Activated CD8-positive, alpha-beta memory T cell treated with anti-CD3 and anti-CD28 coated beads, Interleukin-2, amount 10 ng/mL, durations not matched to agents 7 days and 5 days (primary cell): ENCODE measurements at places on chromosomes 13 and 19. TPM values are rescaled to one million over a fixed set of nuclear protein-coding genes. Genes with fewer than 3 reads are reported as not detected.

MAST1 gene
- total RNA-seq = 0.67 TPM

DNA sequence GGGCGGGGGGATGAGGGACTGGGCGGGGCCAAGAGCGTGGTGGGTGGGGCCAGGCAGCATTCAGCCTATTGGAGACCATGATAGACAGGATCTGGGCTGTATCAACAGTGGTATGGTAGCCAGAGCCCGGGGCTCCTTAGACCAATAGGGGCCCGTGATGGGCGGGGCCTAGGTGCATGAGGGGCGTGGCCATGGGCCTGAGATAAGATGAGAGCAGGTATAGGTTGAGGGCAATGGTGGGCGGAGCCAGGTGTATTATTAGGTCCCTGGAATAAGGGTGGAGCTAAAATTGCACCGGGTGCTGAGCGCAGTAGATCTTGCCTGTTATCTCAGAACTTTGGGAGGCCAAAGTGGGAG lies 5.3 kb downstream of the ABCA7 start:
- no peak overlapping the region for H3K27ac ChIP-seq
- H3K27me3 ChIP-seq = no peaks in the 10 kb centered on the region
- peaks cover 13% of the 10 kb centered on the region for H3K4me1 ChIP-seq
- H3K36me3 ChIP-seq = peaks cover 3% of the 10 kb centered on the region
- peak; percentile 86 for DNase-seq

DNA sequence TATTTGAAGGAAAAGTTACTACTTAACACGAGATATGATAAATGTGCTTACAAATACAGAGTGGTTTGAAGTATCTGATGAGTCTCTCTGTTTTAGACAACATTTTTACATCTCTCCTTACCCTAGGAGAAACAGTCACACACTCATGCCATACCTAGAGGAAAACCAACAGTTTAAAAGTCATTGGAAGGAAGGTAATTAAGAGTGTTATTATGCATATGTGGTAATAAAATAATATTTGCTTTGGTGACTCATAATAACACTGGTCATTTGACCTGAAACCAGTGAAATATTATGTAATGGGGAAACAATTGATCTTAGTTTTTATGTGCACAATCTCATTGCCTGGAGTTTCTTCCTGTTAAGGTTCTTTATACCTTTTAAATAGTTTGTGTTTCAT lies 136.9 kb upstream of the SOX21 start:
- H3K27ac ChIP-seq = no peak overlapping the region
- H3K4me3 ChIP-seq = no peak overlapping the region
- H3K36me3 ChIP-seq = no peaks in the 10 kb centered on the region

GRCh38 chr19:12783849-12784393 lies 7.4 kb upstream of the JUNB start:
- H3K36me3 ChIP-seq = peaks cover under 1% of the 10 kb centered on the region
- H3K27ac ChIP-seq = no peak overlapping the region
- no peaks in the 10 kb centered on the region for H3K27me3 ChIP-seq
- peak; percentile 65 for DNase-seq
- peak overlapping the region; percentile 67 for H3K4me3 ChIP-seq
- H3K4me1 ChIP-seq = peaks cover 39% of the 10 kb centered on the region

- no peaks in the 10 kb centered on the region for H3K27me3 ChIP-seq
- H3K27ac ChIP-seq = peak overlapping the region; percentile 76
- peaks cover 50% of the 10 kb centered on the region for H3K4me1 ChIP-seq
- peak overlapping the region; percentile 85 for H3K4me3 ChIP-seq
- H3K36me3 ChIP-seq = peaks cover 4% of the 10 kb centered on the region
Observed at GRCh38 chr19:11560404-11561051, 1.5 kb upstream of the ELOF1 start.

- H3K27ac ChIP-seq = peak overlapping the region; percentile 49
- no peak overlapping the region for H3K4me3 ChIP-seq
Observed at GRCh38 chr19:1502433-1503088, 10.3 kb downstream of the ADAMTSL5 start.

DNA sequence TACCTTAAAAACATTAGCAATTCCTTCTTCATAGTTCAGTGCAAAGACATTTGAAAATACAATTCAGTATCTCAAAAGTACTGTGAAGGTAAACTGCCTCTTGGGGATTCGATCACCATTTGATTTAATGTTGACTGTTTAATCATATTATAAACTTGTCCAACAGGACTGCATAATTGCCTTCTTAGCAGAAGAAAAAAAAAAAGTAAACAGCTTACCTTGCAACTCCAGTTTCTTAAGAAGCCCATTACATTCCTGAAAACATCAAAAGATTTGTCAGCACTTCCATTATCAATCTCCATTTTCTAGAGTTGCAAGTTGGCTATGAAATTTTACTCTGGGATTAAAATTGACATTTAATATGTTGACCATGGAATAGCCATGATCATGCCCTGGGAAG lies 1154.6 kb downstream of the OLFM4 start:
- no peak overlapping the region for H3K27ac ChIP-seq
- H3K27me3 ChIP-seq = no peaks in the 10 kb centered on the region
- no peaks in the 10 kb centered on the region for H3K36me3 ChIP-seq
- H3K4me3 ChIP-seq = no peak overlapping the region
- H3K4me1 ChIP-seq = no peaks in the 10 kb centered on the region

- no peak overlapping the region for H3K27ac ChIP-seq
- H3K27me3 ChIP-seq = peaks cover 22% of the 10 kb centered on the region
- no peak overlapping the region for H3K4me3 ChIP-seq
- H3K4me1 ChIP-seq = no peaks in the 10 kb centered on the region
- no peak for DNase-seq
Observed at GRCh38 chr13:59653916-59654315, 509.8 kb downstream of the DIAPH3 start.

DNA sequence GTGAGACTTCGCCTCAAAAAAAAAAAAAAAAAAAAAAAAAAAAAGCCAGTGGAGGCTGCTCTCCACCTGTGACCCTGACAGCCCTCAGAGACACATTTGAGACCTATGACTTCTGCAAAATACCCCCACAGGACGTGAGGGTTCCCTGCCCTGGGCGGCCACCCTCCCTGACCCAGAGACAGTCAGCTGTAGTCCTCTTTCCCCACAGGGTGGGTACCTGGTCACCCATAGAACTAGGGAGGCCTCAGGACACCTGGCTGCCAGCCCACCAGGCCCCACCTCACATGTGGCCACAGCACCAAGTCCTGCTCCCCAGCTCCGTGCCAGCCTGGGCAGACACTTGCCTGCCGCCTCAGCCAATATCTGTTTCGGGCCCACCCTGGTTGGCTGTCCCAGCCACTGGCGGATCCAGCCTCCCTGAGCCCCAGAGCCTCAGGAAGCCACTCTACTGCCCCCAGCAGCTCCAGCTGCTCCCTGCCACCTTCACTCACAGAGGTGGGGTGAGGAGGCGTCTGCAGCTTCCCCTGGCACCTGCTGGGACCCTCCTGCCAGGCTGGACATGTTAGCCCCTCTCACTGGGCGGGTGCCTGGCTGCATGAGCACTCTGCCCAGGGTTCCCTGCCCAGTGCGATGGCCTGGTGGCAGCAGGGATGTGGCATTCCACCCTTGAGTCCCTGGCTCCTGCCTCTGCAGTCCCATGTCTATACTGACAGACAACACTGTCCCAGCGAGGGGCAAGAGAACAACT lies 6.9 kb downstream of the MKNK2 start:
- H3K36me3 ChIP-seq = peaks cover 9% of the 10 kb centered on the region
- peak overlapping the region; percentile 57 for H3K27ac ChIP-seq
- no peaks in the 10 kb centered on the region for H3K27me3 ChIP-seq
- H3K4me1 ChIP-seq = peaks cover 41% of the 10 kb centered on the region

GRCh38 chr19:51108066-51108804 lies at the start of gene CTU1:
CTU1 (minus strand) TSS chr19:51108409; CDS start chr19:51104569, 3,840 bp downstream.
- H3K4me3 ChIP-seq = peak within 1 kb of the TSS; percentile 93
- peaks cover 26% of the 10 kb centered on the region for H3K4me1 ChIP-seq
- peaks cover 4% of the 10 kb centered on the region for H3K27me3 ChIP-seq
- peak within 1 kb of the TSS; percentile 89 for H3K27ac ChIP-seq

DNA sequence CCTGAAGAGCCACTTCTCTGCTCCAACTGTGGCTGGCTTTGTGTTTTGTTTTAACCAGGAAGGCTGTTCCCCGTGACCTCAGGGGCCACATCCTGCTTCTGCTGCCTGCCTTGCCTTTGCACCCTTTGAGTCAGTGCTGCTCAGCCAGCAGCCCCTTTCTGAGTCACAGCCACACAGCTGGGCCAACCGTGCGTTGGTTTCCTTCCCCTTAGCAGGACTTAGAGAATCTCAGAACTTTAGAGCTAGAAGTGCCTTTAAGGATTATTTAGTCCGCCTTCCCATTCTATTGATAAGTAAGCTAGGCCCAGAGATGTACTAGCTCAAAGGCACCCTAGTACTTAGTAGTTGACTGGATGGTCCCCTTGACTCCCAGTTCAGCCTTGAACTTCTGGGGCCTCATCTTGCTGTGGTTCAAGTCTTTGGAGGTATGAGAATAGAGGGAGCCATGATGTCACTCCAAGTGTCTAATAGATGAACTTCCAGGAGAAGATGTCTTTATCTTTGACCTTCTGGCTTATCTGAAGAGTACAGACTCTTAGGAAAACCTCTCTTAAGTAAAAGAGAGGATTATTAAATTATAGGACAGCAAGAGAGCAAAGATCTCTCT lies 8.0 kb downstream of the RGCC start:
- H3K27me3 ChIP-seq = no peaks in the 10 kb centered on the region
- DNase-seq = peak; percentile 97
- peak overlapping the region; percentile 55 for H3K4me3 ChIP-seq
- peaks cover 61% of the 10 kb centered on the region for H3K36me3 ChIP-seq

GRCh38 chr13:27790523-27790922 lies 1.8 kb upstream of the GSX1 start:
- peaks cover 79% of the 10 kb centered on the region for H3K27me3 ChIP-seq
- H3K27ac ChIP-seq = no peak overlapping the region
- no peak for DNase-seq
- peaks cover 5% of the 10 kb centered on the region for H3K36me3 ChIP-seq
- peak overlapping the region; percentile 64 for H3K4me3 ChIP-seq
- peaks cover 29% of the 10 kb centered on the region for H3K4me1 ChIP-seq

DNA sequence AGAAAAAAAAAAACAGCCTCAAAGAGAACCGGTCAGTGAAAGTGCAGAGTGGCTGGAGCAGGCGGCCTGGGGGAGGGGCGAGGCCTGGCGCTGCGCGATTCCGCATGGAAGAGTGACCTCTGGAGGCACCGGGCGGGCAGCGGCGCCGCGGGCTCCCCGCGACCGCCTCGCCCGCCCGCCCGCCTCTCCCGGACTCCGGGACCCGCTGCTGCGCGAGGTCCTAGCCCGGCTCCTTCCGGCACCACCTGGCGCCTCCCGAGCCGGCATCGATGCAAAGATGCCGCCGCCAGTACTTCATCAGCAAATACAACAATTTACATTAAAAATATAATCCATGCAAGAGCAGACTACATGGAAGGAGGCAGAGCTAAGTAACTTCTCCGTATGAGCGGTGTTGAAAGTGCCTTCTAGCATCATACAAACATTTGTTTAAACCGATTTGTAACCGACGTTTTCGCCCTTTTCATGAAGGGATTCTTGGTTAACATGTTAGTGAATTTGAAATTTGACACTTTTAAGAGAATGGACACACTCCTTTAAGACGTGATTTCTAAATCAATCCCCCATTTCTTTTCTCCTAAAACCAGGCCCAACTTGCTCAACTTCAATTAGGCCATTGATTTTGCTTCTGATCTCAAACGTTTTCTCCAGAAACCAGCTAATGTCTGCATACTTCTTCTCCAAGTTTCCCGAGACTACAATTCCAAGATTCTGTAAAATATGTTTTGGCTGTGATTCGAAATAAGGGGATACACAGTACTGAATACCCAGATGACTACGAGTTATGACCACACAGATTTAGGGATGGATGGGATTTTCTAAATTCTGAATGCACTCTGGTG lies 2.1 kb downstream of the EFNB2 start:
- H3K27me3 ChIP-seq = peaks cover 56% of the 10 kb centered on the region
- peak overlapping the region; percentile 7 for H3K4me3 ChIP-seq
- peak; percentile 41 for DNase-seq
- H3K36me3 ChIP-seq = no peaks in the 10 kb centered on the region
- H3K4me1 ChIP-seq = peaks cover 14% of the 10 kb centered on the region

GRCh38 chr13:20709782-20710181 lies 6.3 kb downstream of the IL17D start:
- no peak for DNase-seq
- peaks cover 7% of the 10 kb centered on the region for H3K4me1 ChIP-seq
- peaks cover 22% of the 10 kb centered on the region for H3K27me3 ChIP-seq
- no peak overlapping the region for H3K27ac ChIP-seq
- H3K36me3 ChIP-seq = no peaks in the 10 kb centered on the region

DNA sequence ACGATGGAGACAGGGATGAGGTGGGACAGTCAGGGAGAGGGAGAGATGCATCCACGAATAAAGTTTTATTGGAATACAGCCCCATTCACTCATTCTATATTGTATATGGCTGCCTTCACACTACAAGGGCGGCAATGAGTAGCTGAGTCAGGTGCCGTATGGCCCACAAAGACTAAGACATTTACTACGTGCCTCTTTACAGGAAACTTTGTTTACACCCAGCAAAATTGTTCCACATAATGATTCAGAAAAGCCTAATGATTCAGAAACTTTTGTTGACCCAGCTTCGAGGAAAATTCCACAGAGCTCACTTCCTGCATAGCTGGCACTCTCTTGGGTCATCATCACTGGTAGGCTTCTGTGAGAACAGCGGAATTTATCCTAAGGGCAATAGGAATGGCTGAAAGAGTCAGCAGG lies 87.3 kb upstream of the PEG3 start:
- H3K27me3 ChIP-seq = no peaks in the 10 kb centered on the region
- H3K36me3 ChIP-seq = peaks cover 3% of the 10 kb centered on the region
- no peaks in the 10 kb centered on the region for H3K4me1 ChIP-seq
- no peak overlapping the region for H3K27ac ChIP-seq
- H3K4me3 ChIP-seq = no peak overlapping the region
- no peak for DNase-seq

GRCh38 chr13:66305961-66306617 lies 924.0 kb downstream of the PCDH9 start:
- no peaks in the 10 kb centered on the region for H3K27me3 ChIP-seq
- H3K4me1 ChIP-seq = no peaks in the 10 kb centered on the region
- no peak overlapping the region for H3K27ac ChIP-seq
- no peak overlapping the region for H3K4me3 ChIP-seq
- no peak for DNase-seq
